ENCODE measurements at places on chromosomes 7 and 10.

DNA sequence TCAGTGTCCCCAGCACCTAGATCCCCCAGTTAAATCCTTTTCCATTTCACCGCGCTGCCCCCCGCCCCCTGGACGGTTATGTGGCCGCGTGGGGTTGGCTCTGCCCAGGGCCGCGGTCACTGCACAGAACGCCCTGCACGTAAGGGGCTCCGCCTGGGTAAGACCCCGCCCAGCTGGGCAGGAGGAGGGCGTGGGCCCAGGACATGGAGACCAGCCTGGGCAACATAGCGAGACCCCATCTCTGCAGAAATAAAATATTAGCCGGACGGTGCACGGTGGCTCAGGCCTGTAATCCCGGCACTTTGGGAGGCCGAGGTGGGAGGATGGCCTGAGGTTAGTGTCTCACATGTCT, 650 bp upstream of the ZFAND2A start:
- DNase-seq, result no peak

DNA sequence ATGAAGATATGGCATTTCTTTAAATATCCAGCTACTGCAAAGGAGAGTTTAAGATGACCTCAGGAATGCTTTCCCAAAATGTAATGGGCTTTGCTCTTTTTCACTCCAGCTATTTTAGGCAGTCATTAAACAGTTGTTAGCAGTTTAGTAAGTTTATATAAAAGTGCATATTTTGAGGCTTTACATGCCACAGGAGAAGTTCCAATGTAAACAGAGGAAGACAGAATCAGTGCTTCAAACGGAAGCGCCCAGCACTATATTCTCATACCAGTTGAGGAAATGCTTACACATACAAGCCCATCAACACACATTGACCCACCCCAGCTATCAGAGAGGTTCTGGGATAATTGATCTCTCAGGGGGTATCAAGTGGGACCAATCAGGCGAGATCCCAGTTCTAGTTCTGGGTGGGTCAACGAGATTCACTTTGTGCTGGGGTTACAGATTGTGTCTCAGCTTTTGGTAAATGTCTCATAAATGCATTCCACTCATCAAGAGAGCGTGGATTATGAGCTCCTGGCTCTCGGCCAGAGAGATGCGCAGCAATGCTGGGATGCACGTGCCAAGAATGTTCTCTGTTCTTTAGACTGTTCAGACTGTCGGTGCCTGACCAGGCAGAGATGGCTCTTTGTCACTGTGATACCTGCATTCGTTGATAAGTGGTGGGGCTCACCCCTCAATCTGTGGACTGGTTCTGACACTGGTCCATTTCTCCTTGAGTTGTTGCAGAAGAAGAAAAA, 55.0 kb downstream of the CACNB2 start:
- no peak for DNase-seq

GRCh38 chr7:139731802-139732470, 45.9 kb downstream of the HIPK2 start:
- DNase-seq, result no peak

DNA sequence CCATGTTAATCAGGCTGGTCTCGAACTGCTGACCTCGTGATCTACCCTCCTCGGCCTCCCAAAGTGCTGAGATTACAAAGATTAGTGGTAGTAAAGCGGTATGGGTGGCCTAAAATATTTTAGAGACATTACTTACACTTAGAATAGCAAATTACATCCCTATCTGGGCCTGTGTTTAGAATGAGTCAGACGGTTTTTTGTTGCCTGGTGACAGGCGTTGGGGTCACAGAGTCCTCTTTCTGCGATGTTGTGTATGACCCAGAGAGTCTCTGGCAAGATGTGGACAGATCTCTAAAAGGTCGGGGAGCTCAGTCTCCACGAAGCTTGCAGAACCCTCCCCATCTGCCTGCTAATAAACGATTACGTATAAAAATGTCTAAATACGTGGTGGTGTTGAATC, 39.6 kb upstream of the PRKCQ start:
- no peak for DNase-seq

DNA sequence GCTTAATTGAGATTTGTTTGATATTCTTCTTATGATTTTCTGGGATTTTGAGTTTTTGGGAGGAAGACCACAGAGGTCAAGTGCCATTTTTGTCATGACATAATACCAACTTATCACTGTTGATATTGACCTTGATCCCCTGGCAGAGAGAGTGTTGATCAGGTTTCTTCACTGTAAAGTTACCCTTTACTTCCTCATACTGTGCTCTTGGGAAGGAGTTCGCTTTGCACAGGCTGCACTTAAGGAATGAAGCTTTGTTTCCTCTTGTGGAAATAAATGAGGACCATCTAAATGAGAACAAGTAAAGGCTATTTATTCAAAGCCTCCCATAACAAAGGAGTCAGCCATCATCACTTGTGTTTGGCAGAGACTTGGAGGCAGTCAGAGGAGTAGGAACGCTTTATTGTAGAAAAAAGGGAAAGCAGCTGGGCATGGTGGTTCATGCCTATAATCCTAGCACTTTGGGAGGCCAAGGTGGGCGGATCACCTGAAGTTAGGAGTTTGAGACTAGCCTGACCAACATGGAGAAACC, 16.1 kb downstream of the ST7 start:
- DNase-seq, result no peak

DNA sequence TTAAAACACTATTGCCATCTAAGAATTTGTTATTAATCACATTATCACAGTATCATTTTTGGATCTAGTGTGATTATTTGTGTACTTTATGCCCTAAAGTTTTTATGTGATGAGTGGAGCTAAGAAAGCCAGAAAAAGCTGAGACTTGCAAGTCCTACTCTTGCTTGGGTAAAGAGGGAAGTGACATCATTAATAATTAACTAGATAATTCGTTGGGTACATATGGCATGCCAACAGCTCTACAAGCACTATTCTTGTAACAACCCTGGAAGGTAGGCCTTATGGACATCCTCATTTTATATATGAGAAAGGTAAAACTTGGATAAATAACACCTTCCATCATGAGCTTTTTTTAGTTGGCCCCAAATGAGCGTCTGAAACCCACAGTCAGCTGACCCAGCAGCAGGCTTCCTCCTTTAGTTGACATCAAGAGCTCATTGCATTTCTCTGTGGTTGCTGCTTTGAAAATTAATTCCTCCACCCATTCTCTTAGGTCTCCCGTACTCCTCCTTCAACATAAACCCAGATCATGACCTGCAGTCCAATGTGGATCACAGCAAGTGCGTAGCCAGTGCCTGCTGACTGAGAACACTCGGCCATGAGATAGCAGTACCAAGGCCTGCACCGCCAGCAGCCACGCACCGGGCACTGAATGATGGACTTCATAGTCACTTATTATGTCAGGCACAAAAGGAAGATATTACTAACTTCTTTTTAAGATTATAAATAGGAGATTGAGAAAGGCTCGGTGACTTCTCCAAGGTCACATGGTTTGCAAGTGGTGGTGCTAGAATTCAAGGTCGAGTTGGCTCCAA, 292.0 kb upstream of the AOAH start:
- no peak for DNase-seq
